Tongue (tissue), 3 donors: ENCODE measurements at places on chromosomes 16 and 17.

DNA sequence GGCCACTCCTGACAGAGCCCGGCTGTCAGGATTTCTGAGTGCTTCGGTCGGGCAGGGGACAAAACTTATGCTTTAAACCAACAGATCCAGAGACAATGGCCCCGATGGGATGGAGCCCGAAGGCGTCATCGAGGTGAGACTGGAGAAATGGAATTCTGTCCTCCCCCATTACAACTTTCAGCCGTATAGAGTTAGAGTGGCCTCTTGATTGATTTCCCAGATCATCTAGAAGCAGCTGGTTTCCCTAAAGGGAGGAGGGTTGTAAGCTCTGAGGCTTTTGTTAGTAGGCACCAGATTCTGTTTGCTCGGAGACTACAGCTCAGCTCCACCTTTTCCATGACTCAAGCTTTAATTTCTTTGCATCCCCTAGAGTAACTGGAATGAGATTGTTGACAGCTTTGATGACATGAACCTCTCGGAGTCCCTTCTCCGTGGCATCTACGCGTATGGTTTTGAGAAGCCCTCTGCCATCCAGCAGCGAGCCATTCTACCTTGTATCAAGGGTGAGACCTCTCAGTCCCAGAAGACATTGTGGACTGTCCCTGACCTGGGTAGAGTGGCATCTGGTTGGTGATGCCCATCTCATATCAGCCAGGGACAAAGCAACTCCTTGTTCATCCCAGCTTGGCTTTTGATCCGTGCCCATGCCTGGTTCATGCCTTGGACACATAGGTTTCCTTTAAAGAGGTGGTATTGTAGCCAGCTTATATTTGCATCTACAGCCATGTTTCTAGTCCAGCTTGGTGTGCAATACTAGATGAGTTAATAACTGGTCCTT, 5.1 kb upstream of the CD68 start:
- DNase-seq: no peak

GRCh38 chr16:27515874-27516353, 33.8 kb downstream of the GTF3C1 start:
- DNase-seq: no peak

GRCh38 chr17:45123930-45124796, 8.2 kb downstream of the PLCD3 start:
- DNase-seq: no peak

DNA sequence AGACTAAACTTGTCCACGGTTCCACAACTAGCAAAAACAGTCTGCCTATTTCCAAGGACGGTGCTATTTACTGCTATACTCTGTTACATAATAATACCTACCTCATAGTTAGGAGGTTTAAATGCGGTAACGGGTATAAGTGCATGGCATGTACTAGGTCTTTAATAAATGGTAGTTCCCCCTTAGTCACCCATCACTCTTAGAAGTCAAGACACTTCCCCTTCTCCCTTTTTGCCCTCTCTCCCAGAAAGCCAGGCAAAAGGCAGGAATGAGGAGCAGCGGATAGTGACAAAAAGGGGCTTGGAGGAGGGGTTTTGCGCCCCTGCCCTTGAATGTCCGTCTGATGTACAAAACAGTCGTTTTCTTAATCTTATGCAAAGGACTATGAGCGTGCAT, 1.1 kb upstream of the LSM12 start:
- DNase-seq: no peak

GRCh38 chr16:68487669-68488068, 39.4 kb upstream of the SMPD3 start:
- DNase-seq: no peak

DNA sequence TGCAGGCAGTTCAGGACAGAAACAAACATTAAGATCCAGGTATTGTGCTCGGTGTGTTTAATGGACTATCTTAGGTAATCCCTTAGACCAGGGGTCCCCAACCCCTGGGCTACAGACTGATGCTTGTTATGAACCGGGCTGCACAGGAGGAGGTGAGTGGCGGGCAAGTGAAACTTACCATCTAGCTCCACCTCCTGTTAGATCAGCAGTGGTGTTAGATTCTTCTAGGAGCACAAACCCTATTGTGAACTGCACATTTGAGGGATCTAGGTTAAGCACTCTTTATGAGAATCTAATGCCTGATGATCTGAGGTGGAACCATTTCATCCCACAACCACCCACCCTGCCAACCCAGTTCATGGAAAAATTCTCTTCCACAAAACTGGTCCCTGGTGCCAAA, 37.8 kb upstream of the ASIC2 start:
- DNase-seq: no peak

DNA sequence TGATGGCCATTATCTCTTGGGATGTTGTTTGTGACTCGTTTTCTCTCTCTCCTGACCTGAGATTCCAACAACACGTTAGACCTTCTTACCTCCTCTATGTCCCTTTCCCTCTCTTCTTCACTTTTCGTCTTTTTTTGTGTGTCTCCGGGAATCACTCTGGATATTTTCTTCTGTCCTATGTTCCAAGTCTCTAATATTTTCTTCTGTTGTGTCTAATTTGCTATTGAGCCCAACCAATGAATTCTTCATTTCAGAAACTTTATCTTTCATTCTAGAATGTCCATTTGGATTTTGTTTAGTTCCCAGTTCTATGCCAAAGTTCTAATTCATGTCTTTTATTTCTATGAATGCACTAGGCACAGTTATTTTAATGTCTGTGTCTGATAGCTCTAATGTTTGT, 27.1 kb upstream of the PITPNM3 start:
- DNase-seq: no peak

GRCh38 chr16:77332792-77333191, 102.0 kb downstream of the ADAMTS18 start:
- peak; percentile 16 for DNase-seq

DNA sequence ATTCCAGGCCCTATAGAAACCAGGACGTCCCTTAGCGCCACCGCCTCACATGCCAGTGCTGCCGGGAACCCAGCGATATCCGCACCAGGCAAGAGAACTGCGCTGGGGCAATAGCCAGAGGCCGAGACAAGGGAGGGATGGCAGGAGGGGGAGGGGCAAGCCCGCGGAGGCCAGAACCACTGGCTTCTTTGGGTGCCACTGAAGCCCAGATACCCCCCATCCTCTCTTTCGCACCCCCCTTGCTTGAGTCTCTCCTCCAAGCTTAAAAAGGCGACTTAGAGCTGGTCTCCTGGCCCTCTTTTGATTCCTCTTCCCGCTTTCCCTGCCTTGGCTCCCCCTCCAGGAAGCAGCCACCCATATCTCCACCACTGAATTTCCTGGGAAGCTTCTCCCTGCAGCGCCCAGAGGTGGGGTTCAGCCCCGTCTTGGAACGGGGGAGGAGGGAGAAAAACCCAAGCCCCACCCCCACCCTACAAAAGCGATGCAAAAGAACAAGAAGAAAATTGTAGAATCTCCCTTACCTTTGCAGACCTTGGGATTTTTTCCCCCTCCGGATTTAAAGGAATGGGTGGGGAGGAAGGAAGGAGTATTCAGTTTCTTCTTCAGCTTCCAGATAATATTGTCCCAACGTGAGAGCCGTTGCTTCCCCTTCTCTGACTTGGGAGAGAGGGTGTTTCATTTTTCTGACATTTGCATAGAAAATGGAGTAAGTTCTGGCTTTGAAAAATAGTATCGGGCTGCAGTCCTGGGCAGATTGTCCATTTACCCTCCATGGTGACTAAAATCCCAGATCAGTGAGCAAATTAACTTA, 622 bp downstream of the HOXB6 start:
- no peak for DNase-seq

GRCh38 chr17:17785407-17785806, 51.4 kb downstream of the SREBF1 start:
- DNase-seq: no peak

DNA sequence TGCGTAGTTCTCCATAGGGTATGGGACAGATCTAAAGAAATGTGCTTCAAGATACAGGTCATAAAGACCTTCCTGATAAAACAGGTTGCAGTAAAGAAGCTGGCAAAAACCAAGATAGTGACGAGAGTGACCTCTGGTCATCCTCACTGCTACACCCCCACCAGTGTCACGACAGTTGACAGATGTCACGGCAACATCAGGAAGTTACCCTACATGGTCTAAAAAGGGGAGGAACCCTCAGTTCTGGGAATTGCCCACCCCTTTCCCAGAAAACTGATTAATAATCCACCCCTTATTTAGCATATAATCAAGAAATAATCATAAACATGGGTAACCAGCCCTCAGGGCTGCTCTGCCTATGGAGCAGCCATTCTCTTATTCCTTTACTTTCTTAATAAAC, 46.3 kb downstream of the CLEC19A start:
- DNase-seq: no peak

- DNase-seq: no peak
Observed at GRCh38 chr17:80362428-80363119, 52.4 kb upstream of the ENDOV start.

- DNase-seq: no peak
Observed at GRCh38 chr17:50049636-50050035, 6.3 kb upstream of the ITGA3 start.

- DNase-seq: no peak
Observed at GRCh38 chr16:66832661-66833305, 2.0 kb upstream of the NAE1 start.

GRCh38 chr17:40520991-40521453, 19.6 kb upstream of the TNS4 start:
- no peak for DNase-seq

DNA sequence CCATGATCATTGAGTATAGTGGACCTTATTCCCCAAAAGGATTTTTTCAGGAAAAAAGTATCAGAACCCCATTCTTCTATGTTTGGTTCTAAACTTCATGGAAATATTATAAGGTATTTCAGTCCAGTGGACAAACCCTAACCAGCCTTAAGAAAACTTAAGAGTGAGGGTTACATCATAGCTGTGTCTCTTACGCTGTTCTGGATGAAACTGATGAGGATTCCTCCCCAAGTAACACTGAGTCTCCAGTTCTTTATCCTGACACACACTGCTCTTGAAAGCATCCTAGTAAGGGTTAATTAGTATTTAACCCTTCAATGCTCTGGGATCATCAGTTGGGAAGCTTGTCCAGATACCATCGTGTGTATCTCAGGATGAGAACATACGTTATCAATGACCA, 5.0 kb downstream of the LYRM1 start:
- no peak for DNase-seq

DNA sequence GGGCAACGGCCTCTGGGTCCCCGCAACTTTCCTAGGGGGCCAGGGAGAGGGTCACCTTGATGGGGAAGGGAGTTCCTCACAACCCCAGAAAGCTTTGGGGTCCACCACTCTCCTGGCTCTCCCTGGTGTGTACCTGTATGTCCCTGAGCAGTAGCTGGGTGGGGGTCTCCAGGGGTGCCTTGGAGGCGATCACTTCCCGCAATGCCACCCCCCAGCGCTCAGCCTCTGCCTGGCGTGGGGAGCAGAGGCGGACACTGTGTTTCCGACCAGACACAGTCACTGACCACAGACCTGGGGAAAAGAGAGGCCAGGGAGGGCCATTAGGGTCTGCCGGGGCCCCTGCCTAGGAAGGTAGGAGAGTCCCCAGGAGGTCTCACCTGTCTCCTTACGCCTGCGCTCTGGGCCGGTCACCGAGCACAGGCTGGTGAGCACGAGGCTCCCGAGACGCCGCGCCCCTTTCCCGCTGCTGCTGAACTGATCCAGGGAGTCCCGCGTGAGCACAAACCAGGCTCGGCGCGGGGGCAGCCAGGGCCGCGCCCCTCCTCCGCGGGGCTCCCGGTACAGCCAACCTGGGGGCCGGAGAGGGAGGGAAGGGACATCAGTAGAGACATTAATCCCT, 3.4 kb downstream of the PLEKHH3 start:
- no peak for DNase-seq

DNA sequence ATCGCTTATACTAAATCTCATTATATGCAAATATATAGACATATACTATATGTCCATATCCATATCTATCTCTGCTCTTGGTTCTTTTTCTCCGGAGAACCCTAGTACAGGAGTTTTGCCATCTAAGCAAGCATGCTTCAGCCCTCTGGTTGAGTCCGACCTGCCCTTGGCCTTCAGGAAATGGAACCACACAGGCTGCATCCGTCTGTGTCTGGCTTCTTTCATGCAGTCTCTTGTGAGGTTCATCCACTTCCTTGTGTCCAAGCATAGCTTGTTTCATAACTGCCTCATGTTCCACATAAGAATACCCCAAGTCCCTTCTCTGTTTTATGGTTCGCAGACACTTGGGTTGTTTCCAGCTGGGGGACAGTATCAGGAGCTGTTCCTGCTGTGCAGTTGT, 16.8 kb downstream of the SNX20 start:
- DNase-seq: no peak

DNA sequence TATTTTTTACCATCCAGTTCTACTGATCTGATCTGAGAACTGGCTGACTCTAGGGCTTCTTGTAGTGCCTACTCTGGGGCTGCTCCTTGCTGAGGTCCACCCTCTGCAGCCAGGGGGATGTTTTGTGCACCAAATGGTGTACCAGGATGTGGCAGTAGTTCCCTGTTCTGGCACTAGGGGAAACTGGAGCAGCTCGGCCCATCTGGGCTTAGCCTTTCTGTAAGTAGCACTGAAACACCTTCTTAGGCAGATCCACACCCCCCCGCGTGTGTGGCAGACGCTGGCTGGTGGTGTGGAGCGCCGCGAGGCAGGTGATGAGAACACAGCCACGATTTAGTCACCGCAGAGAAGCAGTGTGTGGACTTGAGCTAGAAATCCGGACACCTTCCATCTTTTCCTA, 17.0 kb downstream of the DUSP14 start:
- DNase-seq: no peak

- DNase-seq: peak; percentile 59
Observed at GRCh38 chr17:30021708-30022317, 80.4 kb downstream of the EFCAB5 start.

GRCh38 chr17:63645775-63646487, 23.7 kb downstream of the MAP3K3 start:
- DNase-seq: no peak

- DNase-seq: peak; percentile 58
Observed at GRCh38 chr17:42221886-42222745, 27.8 kb upstream of the GHDC start.

- DNase-seq: no peak
Observed at GRCh38 chr17:10563991-10564660, 14.7 kb upstream of the MYH2 start.

- DNase-seq: no peak
Observed at GRCh38 chr17:65099941-65100315, 37.2 kb upstream of the RGS9 start.

GRCh38 chr17:68197091-68197996, 50.5 kb upstream of the AMZ2 start:
- DNase-seq: peak; percentile 72

- no peak for DNase-seq
Observed at GRCh38 chr17:41177727-41178271, at the start of gene KRTAP4-2. Gene KRTAP4-2, minus strand, starts transcription at chr17:41178221. Its CDS starts 57 bp downstream, at chr17:41178164.

GRCh38 chr17:5702951-5703510, 118.7 kb upstream of the NLRP1 start:
- DNase-seq: no peak

GRCh38 chr17:52027620-52028295, 130.8 kb downstream of the CA10 start:
- DNase-seq: no peak

GRCh38 chr16:79047337-79047736, 553.2 kb downstream of the MAF start:
- peak; percentile 15 for DNase-seq
